ENCODE measurements at places on chromosomes 13 and 19. TPM values are rescaled to one million over a fixed set of nuclear protein-coding genes. Genes with fewer than 3 reads are reported as not detected.
A peak's percentile ranks its signal among the peaks of the same experiment; 100 is the strongest.

DNA sequence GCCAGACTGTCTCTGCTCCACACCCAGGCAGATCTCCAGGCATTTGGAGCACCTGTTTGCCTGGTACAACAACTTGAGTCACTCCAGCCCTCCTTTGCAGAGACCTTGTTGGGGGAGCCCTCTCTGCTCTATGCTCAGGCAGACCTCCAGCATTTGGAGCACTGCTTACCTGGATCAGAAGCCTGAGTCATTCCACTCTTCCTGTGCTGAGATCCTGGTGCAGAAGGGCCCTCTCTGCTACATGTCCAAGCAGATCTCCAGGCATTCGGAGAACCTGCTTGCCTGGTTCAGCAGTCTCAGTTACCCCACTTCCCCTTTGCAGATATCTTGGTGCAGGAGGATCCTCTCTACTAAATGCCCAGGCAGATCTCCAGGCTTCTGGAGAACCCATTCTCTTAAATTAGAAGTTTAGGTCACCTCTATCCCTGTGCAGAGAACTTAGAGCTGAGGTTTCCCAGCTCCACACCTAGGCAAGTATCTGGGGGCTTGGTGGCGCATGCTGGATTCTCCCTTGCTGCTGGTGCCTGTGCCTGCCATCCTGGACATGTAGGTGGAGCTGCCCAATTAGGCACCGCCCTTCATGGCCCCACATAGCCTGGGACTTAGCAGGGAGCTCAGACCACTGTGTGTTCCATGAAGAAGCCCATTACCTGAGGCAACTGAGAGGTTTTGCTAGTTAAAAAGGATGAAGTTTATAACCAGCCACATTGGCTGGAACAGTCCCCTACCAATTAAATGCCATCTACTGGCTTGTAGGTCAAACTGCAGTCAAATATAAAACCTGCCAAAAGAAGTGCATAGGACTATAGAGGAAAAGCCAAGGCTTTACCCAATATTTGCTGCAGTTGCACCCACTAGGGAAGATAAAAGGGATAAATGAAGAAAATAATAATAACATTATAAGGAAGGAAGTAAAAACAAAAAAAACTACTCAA is 97.6 kb upstream of the SLITRK6 start:
- no peaks in the 10 kb centered on the region for H3K4me1 ChIP-seq
- DNase-seq: no peak
- H3K4me3 ChIP-seq: no peak overlapping the region

DNA sequence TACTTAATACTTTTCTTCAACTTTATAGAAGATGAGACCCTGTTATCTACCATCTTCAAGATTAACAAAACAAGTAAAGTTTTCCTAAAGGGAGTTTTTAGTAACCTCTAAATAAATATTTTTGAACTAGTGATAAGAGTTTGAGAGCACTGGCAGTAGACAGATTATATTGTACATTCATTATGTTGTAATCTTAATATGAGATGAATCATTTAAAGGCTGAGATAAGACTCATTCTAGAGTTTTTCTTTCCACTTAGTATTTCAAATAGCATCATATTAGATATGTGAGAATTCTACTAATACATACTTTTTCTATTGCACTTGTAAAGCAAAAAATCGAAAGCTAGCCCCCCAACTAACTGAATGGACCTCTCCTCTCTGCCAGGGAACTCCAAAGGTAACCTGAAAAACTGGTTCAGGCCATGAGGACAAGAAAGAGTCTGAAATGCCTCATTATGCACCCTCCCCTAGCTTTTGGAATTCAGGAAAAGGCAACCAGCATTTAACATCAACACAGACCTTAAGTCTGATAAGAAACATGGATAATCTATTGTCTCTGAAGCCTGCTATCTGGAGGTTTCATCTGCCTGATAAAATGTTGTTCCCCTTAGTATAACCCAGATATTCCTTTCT is 875.4 kb upstream of the SLC10A2 start:
- H3K27me3 ChIP-seq: no peaks in the 10 kb centered on the region
- no peak for DNase-seq
- H3K27ac ChIP-seq: no peak overlapping the region

GRCh38 chr19:18520848-18521691 is 800 bp downstream of the ELL start:
- H3K27me3 ChIP-seq: no peaks in the 10 kb centered on the region
- H3K27ac ChIP-seq: peak overlapping the region; percentile 33
- H3K4me1 ChIP-seq: no peaks in the 10 kb centered on the region
- peak; percentile 68 for DNase-seq
- peak overlapping the region; percentile 95 for H3K4me3 ChIP-seq
- H3K36me3 ChIP-seq: no peaks in the 10 kb centered on the region

- H3K4me3 ChIP-seq: no peak overlapping the region
- H3K36me3 ChIP-seq: no peaks in the 10 kb centered on the region
- H3K4me1 ChIP-seq: no peaks in the 10 kb centered on the region
- H3K27me3 ChIP-seq: no peaks in the 10 kb centered on the region
- no peak for DNase-seq
Measured at GRCh38 chr19:32318884-32319520, 26.4 kb upstream of the ZNF507 start.

GRCh38 chr13:91346850-91347201 is 661 bp upstream of the MIR17HG start:
- H3K27ac ChIP-seq: no peak overlapping the region
- H3K36me3 ChIP-seq: peaks cover 2% of the 10 kb centered on the region
- no peaks in the 10 kb centered on the region for H3K4me1 ChIP-seq
- no peaks in the 10 kb centered on the region for H3K27me3 ChIP-seq

- no peak overlapping the region for H3K4me3 ChIP-seq
- no peak for DNase-seq
- no peaks in the 10 kb centered on the region for H3K27me3 ChIP-seq
- no peak overlapping the region for H3K27ac ChIP-seq
- no peaks in the 10 kb centered on the region for H3K36me3 ChIP-seq
Measured at GRCh38 chr19:7866399-7867091, 7.6 kb downstream of the PRR36 start.

DNA sequence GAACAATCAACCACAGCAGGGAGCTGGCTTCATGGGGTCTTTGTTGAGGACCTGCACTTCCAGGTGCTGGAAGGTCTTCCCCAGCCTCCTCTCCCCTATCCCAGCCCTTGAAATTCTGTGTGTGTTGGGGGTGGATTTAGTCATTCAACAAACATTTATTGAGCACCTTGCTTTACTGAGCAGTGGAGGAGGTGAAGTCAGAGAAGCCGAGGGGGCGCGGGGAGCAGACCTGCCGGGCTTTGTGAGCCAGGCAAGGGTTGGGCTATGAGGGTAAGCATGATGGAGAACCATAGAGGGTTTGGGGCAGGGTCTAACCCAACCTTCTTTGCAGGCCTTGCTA is 3.5 kb upstream of the C19orf85 start:
- H3K27me3 ChIP-seq: no peaks in the 10 kb centered on the region
- no peak overlapping the region for H3K4me3 ChIP-seq
- H3K4me1 ChIP-seq: no peaks in the 10 kb centered on the region
- DNase-seq: no peak

DNA sequence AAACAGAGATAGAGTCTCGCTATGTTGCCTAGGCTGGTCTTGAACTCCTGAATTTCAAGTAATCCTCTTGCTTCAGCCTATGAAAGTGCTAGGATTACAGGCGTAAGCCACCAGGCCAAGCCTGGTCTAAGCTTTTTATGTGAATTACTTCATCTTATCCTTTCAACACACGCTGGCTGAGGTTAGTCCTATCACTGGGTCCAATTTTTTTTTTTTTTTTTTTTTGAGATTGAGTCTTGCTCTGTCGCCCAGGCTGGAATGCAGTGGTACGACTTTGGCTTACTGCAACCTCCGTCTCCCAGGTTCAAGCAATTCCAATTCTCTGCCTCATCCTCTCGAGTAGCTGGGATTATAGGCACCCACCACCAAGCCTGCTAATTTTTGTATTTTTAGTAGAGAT is 10.4 kb downstream of the MYO1F start:
- H3K27ac ChIP-seq: no peak overlapping the region
- no peak for DNase-seq
- H3K36me3 ChIP-seq: no peaks in the 10 kb centered on the region

GRCh38 chr13:30341815-30342570 is 34.6 kb upstream of the KATNAL1 start:
- H3K27me3 ChIP-seq: no peaks in the 10 kb centered on the region
- H3K36me3 ChIP-seq: no peaks in the 10 kb centered on the region
- no peak overlapping the region for H3K4me3 ChIP-seq
- DNase-seq: peak; percentile 96
- peaks cover 2% of the 10 kb centered on the region for H3K4me1 ChIP-seq
- peak overlapping the region; percentile 63 for H3K27ac ChIP-seq

DNA sequence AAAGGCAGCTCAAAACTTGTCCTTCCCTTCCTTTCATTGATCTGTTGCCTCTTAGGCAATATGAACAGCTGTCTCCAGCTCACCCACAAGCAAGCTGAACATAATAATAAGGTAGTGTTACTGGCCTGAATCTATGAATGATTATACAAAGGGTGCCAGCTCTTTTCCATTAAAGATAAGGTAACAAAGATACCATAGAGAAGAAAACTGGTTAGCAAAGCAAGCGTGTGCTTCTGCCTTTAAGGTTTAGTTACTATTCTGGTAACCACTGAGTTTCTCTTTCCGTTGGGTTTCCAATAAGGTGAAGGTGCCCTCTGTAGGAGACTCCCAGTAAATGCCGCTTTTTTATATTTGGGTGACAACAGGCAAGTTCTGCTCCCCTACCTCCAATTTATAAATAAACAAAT is 12.1 kb upstream of the DACH1 start:
- no peaks in the 10 kb centered on the region for H3K4me1 ChIP-seq
- H3K27ac ChIP-seq: no peak overlapping the region
- H3K4me3 ChIP-seq: no peak overlapping the region
- H3K27me3 ChIP-seq: no peaks in the 10 kb centered on the region

DNA sequence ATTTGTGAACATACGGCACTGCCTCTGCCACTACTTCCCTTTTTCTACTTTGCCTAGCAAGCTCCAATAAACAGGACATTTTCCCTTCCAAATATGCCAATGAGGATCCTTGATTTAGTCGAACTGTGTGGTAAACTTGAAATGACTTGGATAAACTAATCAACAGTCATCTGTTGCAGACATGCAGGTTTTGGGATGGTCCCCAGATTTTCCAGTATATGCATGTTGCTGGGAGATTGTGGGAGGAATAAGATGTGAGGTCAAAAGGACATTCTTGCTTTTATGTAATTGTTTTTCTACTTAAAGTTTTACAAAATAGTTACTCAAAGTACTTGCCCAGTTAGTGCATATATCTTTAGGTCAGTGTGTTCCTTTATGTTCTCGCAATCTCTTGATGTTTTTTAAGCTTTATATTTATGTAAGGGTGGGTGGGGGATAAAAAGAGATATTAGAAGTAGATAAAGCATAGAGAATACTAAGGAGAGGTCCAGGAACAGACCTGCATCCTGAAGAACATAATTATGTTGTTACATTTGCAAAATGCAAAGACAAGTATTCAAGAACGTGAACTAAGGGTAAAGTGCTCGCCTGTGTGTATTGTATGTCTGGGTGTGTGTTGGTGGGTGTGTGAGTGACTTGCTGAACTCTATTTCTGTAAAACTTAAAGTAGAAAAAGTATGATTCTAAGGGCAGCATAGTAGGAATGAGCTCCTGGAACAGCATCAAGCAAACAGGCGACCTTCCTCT is 88.4 kb upstream of the OXGR1 start:
- no peaks in the 10 kb centered on the region for H3K4me1 ChIP-seq
- H3K27ac ChIP-seq: no peak overlapping the region
- H3K27me3 ChIP-seq: no peaks in the 10 kb centered on the region

DNA sequence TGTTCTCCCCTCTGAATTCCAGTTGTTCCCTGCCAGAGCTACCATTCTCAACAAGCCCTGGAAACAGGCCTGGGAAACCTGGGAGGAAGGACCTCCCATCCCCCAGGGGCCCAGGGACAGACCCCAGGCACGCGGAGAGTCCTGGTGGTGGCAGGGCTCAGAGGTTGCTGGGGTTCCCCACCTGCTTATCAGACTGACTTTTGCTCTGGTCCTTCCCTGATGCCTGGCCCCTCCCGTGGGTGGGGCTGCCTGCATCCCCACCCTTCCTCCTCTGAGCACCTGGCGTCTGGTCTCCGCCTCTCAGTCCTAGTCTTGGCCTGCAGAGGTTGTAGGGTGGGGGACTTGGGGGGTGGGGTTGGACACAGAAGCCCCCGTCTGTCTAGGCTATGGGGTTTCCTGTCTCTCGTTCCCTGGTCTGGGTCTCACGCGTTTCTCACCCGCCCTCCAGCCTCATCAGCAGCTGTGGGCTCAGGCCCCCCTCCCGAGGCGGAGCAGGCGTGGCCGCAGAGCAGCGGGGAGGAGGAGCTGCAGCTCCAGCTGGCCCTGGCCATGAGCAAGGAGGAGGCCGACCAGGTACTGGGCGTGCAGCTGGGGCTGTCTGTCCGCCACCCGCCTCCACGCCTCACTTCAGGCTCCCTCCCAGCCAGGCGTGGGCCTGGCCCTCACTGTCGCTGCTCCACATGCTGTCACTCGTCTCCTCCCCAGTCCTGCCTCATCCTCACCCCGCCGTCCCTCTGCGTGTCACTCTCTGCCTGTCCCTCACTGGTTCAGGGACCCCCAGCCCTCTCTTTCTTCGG is 13.6 kb downstream of the EPN1 start:
- no peak overlapping the region for H3K4me3 ChIP-seq
- peaks cover 19% of the 10 kb centered on the region for H3K36me3 ChIP-seq
- no peaks in the 10 kb centered on the region for H3K27me3 ChIP-seq
- no peaks in the 10 kb centered on the region for H3K4me1 ChIP-seq
- H3K27ac ChIP-seq: no peak overlapping the region

DNA sequence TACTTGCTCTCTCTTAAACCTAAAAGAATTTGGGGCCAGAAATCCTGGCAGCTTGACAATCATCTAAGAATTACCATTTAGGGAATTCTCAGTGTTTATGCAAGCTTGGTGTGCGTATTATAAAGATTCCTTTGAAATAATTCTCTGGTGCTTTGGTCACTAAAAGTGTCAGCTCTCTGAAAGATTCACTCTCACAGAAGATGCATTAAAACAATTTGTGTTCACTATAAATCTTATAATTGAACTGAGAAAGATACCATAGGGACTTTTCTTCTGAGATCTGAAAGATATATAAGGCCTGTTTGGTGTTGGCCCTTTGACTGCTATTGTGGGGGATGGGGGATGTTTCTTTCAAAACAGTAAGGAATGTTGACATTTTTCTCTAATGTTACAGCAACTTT is 27.3 kb downstream of the EPSTI1 start:
- DNase-seq: no peak
- no peaks in the 10 kb centered on the region for H3K27me3 ChIP-seq
- H3K27ac ChIP-seq: no peak overlapping the region

- no peak for DNase-seq
- no peaks in the 10 kb centered on the region for H3K4me1 ChIP-seq
- no peak overlapping the region for H3K4me3 ChIP-seq
Measured at GRCh38 chr13:46352805-46353204, 34.2 kb downstream of the RUBCNL start.

- H3K27ac ChIP-seq: no peak overlapping the region
- peaks cover 2% of the 10 kb centered on the region for H3K36me3 ChIP-seq
- no peak for DNase-seq
- no peak overlapping the region for H3K4me3 ChIP-seq
Measured at GRCh38 chr13:46717275-46717674, 79.7 kb downstream of the ESD start.

The MCF2L gene
- 3.2 TPM for polyA plus RNA-seq

The ARHGAP33 gene
- polyA plus RNA-seq: 1.9 TPM

The TMEM59L gene
- polyA plus RNA-seq: 8.5 TPM
